Large intestine (tissue), 12 donors: ENCODE measurements at places on chromosomes 16 and 17. TPM values are rescaled to one million over a fixed set of nuclear protein-coding genes. Genes with fewer than 3 reads are reported as not detected.
A peak's percentile ranks its signal among the peaks of the same experiment; 100 is the strongest.

The DHRS7C gene
- 0.24 TPM for polyA plus RNA-seq

The KRT222 gene
- 2.0 TPM for polyA plus RNA-seq

DNA sequence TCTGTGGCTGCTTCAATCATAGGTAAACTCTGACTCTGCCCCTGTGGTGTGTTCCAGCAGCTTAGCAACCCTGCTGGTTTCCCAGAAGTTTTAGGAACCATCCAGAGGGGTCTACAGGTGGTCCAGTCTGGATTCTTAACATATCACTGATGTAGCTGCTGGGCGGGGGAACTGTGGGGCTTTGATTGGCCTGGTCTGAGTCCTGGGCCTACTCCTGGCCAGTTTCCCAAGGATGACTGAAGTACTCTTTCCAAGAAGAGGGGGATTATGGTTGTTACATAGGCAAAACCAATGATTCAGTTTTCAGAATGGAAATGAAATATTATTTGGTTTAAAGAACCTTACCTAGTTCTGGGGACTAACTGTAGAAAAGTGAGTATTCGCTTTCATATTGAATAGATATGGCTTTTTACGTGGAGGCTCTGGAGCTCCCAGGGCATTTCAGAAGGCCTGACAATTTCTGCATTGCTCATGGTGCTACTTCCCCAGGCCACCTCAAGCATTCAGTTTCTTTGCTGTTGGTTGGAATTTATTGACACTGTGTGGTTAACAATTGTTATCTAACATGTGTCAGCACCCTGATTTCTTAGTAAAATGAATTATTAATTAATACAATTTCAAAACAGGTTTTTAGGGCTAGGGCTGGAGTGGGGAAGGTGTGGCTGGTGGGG, 38.4 kb downstream of the EPN2 start:
- H3K4me3 ChIP-seq = no peak overlapping the region
- H3K36me3 ChIP-seq = peaks cover 6% of the 10 kb centered on the region
- H3K27me3 ChIP-seq = no peaks in the 10 kb centered on the region
- H3K4me1 ChIP-seq = peaks cover 4% of the 10 kb centered on the region
- H3K27ac ChIP-seq = no peak overlapping the region

GRCh38 chr16:66389256-66390176, 23.0 kb downstream of the CDH5 start:
- DNase-seq = no peak
- H3K27me3 ChIP-seq = no peaks in the 10 kb centered on the region
- H3K4me3 ChIP-seq = no peak overlapping the region
- no peak overlapping the region for H3K27ac ChIP-seq
- no peaks in the 10 kb centered on the region for H3K36me3 ChIP-seq
- no peaks in the 10 kb centered on the region for H3K4me1 ChIP-seq

- H3K27me3 ChIP-seq = no peaks in the 10 kb centered on the region
- peaks cover 28% of the 10 kb centered on the region for H3K36me3 ChIP-seq
- no peak overlapping the region for H3K4me3 ChIP-seq
- no peak for DNase-seq
Measured at GRCh38 chr16:2042171-2042985, 5.3 kb downstream of the NTHL1 start.

- H3K27me3 ChIP-seq = no peaks in the 10 kb centered on the region
- no peak for DNase-seq
- H3K36me3 ChIP-seq = no peaks in the 10 kb centered on the region
Measured at GRCh38 chr16:24639769-24640168, 89.7 kb upstream of the TNRC6A start.

GRCh38 chr17:66379996-66380395, 77.6 kb downstream of the PRKCA start:
- no peak overlapping the region for H3K4me3 ChIP-seq
- no peaks in the 10 kb centered on the region for H3K36me3 ChIP-seq
- no peak for DNase-seq
- H3K27ac ChIP-seq = no peak overlapping the region
- H3K4me1 ChIP-seq = peaks cover 13% of the 10 kb centered on the region

DNA sequence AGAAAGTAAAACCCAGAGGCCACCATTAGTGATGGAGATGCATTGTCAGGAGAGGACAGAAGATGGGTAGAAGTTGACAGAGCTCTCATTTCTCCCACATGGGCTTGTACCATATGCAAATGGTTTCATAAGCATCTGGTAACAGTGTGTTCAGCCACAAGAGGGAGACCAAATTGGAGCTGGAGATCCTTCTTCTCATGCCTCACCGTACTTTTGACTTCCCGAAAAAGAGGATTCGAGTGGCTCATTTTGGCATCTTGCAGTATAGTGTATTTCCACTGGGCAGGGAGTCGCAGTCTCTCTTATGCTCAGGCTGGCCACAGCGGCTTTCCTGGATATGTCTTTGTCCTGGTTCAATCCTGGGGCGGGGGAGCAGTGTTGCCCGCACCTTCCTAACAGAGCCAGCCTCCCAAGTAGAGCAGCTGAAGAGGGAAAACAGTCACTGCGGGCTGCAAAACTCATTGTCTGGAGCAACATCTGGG, 23.8 kb downstream of the TBC1D3B start:
- H3K4me1 ChIP-seq = no peaks in the 10 kb centered on the region
- H3K27me3 ChIP-seq = no peaks in the 10 kb centered on the region
- no peak overlapping the region for H3K27ac ChIP-seq
- DNase-seq = no peak

DNA sequence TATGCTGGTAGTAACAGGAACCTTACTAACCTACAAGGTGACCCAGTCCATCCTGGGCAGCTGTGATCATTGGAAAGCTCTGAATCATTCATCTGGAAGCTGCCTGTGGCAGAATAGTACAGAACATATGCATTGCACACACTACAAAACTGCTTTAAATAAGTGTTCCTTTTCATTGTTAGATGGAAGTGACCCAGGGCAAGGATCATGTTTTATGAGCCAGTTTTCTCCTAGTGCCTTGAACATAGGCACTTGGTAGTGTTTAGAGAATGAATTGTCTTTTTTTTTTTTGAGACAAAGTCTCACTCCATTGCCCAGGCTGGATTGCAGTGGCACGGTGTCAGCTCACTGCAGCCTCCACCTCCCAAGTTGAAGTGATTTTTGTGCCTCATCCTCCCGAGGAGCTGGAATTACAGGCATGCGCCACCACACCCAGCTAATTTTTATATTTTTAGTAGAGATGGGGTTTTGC, 55.4 kb downstream of the TENT4B start:
- H3K4me1 ChIP-seq = peaks cover 44% of the 10 kb centered on the region
- no peak for DNase-seq
- H3K36me3 ChIP-seq = peaks cover 16% of the 10 kb centered on the region
- H3K27ac ChIP-seq = no peak overlapping the region

DNA sequence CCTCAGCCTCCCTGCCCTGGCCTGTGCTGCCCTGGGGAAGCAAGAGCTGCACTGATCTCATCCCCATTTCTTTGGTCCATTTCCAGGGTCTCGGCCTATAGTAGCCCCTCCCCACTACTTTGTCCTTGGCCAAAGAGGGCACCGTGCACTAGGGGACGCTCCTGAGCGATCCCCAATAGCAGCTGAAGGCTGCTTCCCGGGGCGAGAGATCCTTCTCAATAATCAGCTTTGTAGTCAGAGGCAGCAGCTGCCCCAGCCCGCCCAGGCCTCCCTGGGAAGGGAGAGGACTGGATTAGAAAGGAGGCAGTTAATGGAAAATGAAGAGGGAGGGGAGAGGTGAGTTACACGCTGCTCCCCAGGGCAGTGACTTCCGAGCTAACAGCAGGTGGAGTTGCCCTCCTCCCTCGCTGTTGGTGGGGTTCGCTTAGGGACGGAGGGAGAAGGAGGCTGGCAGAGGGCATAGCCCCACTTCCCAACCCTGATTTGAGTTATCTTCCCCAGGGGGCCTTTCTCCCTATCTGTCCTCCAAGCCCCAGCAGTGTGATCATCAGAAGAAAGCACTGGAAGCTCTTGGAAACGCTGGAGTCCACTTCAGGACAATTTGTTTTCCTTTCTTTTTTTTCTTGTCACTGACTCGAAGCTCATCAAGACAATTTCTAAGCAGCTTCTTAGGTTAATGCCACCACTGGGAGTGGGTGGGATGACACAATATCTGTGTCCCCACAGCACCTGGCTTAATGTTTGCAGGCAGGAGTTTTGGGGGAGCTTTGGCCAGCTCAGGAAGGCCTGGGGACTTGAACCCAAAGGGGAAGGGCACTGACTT, 2.6 kb downstream of the MXRA7 start:
- peak overlapping the region; percentile 72 for H3K27ac ChIP-seq
- peaks cover 2% of the 10 kb centered on the region for H3K27me3 ChIP-seq
- H3K4me1 ChIP-seq = peaks cover 22% of the 10 kb centered on the region
- DNase-seq = no peak
- H3K36me3 ChIP-seq = peaks cover 3% of the 10 kb centered on the region
- H3K4me3 ChIP-seq = no peak overlapping the region

- H3K27me3 ChIP-seq = no peaks in the 10 kb centered on the region
- H3K4me1 ChIP-seq = peaks cover 5% of the 10 kb centered on the region
- no peak overlapping the region for H3K27ac ChIP-seq
- no peaks in the 10 kb centered on the region for H3K36me3 ChIP-seq
- H3K4me3 ChIP-seq = no peak overlapping the region
Measured at GRCh38 chr16:87295259-87295658, 21.9 kb downstream of the C16orf95 start.

DNA sequence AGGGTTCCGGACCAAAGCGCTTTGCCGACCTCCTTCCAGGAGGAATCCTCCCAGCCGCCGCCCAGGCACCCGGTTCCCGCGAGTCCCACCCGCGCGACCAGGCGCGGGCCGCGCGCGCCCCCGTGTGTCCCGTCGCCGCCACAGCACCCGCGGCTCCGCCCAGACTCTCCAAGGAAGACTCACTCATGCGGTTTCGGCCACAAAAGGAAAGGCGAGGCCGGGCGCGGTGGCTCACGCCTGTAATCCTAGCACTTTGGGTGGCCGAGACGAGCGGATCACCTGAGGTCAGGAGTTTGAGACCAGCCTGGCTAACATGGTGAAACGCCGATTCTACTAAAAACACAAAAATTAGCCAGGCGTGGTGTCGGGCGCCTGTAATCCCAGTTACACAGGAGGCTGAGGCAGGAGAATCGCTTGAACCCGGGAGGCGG, 3.5 kb upstream of the PKMYT1 start:
- peaks cover 5% of the 10 kb centered on the region for H3K4me1 ChIP-seq
- H3K27me3 ChIP-seq = no peaks in the 10 kb centered on the region
- no peak overlapping the region for H3K4me3 ChIP-seq
- DNase-seq = peak; percentile 67

DNA sequence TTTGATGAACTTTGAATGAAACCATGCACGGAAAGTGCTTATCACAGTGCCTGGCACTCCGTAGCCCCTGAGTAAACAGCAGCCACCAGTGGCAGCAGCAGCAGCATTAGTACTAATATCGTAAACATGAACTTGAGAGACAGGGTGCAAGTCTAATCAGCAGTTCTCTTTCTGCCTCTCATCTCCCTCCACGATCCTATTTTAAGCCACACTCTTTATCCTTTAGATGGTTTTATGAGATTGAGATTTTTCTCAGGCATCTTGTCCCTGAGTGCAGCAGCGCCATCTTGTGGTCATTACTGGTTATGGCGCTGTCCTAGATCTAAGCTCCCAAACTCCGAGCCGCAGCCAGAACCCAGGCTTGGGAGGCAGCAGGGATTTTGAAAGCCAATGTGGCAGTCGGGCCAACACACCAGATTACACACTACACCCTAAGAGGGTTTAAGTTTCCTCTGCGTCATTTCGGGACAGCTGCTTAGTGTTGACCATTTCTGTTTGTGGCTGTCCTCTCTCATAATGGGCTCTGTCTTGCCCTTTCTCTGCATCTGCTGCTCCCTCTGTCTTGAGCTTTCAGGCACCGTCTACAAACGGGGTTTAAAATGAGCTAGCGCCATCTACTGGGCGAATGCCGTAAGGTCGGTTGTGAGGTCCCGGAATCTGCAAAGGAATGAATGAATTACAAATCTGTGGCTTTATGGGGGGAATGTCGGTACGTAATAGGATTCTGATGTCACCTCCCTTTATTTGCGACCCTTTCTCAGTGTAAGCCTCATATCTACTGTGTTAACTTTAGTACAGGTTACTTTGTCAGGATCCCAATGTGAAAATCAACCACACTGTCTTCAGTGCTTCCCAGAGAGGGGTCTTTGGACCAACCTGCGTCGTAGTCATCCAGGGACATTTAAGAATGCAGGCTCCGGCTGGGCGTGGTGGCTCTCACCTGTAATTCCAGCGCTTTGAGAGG, 64.5 kb downstream of the CYLD start:
- no peaks in the 10 kb centered on the region for H3K27me3 ChIP-seq
- peak overlapping the region; percentile 19 for H3K4me3 ChIP-seq
- H3K27ac ChIP-seq = peak overlapping the region; percentile 55
- DNase-seq = peak; percentile 90
- H3K36me3 ChIP-seq = no peaks in the 10 kb centered on the region

DNA sequence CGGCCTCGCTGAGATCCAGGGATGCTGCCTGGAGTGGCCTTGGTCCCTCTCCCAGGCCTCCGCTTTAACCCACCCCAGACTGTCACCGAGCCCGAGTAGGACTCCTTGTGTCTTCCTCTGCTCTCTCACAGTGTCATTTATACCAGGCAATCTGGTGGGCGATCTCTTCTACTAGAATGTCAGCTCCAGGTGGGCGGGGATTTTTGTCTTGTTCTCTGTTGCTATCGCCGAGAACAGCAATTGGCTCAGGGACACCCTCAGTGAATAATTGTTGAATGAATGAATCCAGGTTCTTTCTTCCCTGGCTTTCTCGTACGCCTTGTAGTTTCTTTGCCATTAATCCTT, 591 bp downstream of the DHX38 start:
- H3K4me3 ChIP-seq = peak overlapping the region; percentile 97
- peaks cover 8% of the 10 kb centered on the region for H3K4me1 ChIP-seq
- DNase-seq = no peak
- peak overlapping the region; percentile 85 for H3K27ac ChIP-seq

The SEPTIN12 gene
- not detected for polyA plus RNA-seq
